ENCODE measurements at places on chromosomes 7 and 10. TPM values are rescaled to one million over a fixed set of nuclear protein-coding genes. Genes with fewer than 3 reads are reported as not detected.

Gene TMEM270
- not detected for total RNA-seq

Gene PNLIP
- total RNA-seq: 1.9 TPM

Gene ACTR1A
- 93.3 TPM for total RNA-seq

Gene UNC5B
- total RNA-seq: 31.6 TPM

Gene CAMK1D
- total RNA-seq: 8.0 TPM

- DNase-seq: no peak
These were observed 4.8 kb downstream of the UPK3B start for GRCh38 chr7:76514926-76515771.

DNA sequence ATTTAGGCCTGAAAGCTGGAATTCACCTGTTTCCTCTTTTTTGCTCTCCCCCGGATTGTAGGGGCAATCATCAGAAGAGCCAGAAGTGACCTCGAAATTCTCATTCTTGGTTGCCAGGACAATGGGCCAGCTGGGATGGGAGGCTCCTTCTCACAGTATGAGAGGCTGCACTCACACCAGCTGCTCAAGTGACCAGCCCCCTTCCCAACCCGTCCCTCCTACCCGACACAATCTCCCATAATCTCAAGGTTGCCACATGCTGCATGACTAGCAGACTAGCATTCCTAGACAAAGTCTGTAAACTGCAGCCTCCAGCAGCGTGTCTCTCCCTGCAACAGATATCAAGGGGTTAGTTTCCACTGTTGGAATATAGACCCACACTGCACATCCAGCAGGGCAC is 110.3 kb downstream of the C1GALT1 start:
- DNase-seq: no peak

DNA sequence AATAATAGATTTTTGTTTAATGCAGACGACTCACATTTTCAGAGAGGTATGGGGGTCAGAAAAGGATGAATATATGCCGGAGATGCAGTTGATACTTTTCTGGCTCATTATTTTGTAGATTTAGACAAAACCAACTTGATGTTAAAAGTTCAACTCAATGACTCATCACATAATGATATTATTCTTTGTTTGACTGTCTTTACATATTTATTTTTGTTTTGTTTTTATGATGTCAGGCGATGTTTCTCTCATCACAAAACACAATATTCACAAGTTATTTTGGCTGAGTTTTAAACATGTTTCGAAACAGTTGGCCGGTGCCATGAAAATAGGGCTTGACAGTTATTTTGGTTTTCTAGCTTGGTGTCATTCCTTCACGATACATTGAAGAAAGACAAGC is 1.3 kb downstream of the GJD4 start:
- no peak for DNase-seq

- no peak for DNase-seq
These were observed 13.7 kb upstream of the BEND7 start for GRCh38 chr10:13542533-13542932.

DNA sequence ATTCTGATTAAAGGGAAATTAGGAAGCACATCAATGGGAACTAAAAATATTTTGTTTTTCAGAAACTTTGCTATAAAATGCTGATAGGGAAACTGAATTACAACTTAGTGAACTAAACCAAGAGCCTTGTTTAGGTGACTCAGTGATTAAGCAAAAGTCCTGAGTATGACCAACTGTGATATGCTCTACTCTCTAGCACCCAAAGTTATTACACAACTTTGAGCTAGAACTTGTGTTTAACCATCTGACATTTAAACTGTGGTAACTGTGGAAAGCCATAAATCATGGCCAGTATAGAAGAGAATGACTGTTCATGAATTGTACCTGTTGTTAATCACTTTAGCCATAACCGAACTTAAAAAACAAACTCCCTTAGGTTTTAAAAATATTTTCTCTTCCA is 127.4 kb downstream of the ZNF365 start:
- DNase-seq: no peak

DNA sequence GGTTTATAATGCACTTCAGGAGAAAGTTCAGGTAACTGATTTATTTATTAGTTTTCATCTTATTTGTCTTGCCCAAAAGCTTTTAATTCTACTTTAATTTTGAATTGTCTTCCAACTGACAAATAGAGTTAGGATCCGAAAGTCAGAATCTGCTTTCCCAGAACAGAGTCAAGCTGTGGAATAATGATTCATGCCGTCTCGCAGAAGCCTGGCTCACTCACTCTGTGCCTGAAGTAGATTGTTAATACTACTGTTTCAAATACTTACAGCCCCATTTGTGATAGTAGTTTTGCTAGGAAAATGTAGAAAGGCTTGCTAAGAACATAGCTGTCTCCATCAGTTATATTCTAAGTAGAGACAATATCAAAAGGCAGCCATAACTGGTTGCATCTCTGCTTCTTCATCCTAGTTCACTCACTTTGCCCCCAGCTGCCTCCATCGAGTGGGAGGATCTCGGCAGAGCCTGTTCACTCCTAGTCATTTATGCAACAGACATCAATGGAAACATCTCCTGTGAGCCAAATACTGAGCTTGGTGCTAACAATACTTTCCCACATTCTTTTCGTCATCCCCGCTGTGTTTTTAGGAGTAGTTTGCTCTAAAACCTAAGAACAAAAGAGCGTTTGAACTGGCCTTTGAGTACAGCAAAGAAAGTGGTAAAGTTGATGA is 28.0 kb downstream of the ABRAXAS2 start:
- DNase-seq: no peak

All from WTC11 (cell line).